ENCODE measurements at places on chromosomes 6 and 20.

GRCh38 chr6:63804381-63804956 lies 168.9 kb downstream of the PHF3 start:
- no peak for DNase-seq

DNA sequence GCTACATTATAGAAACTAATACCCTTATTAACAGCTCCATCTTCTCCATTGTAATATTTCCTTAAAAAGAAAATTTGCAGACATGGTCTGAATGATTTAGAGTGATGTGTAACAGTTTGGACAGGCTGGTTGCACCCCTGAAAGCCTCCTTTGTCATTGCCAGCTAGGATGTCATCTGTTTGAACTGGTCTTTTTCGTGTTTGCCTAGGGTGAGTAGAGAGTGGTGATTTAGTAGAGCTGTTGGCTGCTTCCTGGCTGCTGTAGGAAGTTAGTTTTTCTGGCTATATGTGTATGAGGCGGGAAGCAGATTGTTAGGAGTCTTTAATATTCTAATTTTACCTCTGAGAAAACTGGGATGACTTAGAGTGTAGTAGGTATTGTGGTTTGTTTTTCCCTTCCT lies 101.1 kb downstream of the ZFAND3 start:
- DNase-seq, result no peak

DNA sequence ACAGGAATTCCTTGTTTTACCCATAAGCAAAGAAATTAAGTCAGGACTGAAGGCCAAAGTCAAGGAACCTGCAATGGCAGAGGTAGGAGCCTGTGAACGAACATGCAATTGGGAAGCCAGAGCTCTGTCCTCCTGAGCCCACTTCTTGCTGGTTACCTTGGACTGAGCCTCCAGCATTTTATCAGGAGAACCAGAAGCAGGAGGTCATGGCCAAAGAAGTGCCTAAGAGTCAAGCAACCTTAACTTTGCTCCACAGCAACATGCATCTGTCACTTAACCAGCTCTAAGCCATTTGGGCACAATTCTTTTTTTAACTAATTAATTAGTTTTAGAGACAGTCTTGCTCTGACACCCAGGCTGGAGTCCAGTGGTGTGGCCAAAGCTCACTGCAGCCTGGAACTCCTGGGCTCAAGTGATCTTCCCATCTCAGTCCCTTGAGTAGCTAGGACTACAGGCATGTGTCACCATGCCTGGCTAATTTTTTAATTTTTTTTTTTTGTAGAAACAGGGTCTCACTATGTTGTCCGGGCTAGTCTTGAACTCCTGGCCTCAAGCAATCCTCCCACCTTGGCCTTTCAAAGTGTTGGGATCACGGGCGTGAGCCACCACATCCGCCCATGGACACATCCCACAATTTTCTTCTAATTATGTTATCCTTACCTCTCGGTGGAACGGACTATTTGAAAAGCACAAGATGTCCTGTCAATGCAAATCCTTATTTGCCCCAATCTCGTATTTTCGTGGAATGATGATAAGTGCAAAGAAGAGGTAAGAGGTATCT lies 334.2 kb downstream of the CD83 start:
- DNase-seq, result no peak

DNA sequence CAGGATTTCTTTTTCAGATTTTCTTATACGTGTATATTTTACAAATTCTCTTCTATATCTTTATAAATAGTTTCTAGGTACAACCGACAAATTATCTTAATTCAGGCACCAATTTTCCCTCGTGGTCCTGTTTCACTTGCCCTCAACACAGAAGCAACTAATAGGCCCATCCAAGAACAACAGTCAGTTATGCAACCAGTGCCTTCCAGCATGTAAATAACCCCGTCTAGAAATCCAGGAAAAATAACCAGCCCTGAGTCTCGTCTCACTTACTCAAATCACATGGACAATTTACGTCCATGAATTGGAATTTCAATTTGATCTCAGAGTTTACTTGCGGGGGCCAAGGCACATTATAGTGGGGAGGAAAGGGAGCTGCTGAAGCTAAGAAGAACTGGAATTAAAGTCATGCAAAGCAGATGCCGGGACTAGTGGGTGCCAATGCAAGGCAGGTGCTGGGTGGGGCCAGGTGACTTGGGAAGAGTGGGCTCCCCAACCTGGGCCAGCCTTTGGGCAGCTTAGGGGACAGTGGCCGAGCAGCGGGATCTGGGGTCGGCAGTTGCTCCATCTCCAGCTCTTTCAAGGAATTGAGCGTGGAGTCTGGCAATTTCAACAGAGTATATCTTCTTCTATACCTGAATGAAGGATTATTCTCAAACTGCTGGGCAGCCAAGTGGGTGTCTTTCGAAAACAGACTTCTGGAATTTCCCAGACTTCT lies 121.7 kb downstream of the EDN3 start:
- DNase-seq, result no peak

DNA sequence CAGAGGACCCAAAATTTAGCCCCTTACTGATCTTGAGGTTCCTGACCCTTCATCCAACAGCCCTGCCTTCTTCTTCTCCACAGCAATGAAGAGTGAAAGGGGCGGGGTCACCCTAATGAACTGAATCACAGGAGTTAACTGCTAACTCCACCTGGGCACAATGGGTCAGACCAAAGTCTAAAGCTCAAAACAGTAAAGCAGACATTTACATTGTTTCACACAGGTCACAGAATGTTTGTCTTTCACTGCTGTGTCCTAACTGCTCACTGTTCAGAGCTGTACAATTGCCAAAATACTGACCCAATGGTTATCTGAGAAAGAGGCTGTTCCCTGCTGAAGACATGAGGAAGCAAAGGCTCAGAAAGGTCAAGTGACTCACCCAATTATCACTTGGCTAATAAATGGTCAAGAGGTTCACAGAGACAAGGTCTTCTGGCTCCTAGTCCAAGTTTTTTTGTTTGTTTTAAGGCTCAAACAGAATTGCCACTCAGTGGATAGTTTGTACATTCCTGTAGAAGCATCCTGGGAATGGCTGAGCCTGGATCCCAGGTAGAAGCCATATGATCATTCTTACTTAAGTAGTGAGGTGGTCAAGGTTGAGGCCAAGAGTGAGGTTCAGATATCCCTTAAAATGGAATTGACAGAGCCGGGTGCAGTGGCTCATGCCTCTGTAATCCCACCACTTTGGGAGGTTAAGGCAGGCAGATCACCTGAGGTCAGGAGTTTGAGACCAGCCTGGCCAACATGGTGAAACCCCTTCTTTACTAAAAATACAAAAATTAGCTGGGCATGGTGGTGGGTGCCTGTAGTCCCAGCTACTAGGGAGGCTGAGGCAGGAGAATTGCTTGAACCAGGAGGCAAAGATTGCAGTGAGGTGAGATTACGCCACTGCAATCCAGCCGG lies 35.1 kb upstream of the FAM83C start:
- no peak for DNase-seq

GRCh38 chr6:4464638-4465037 lies 311.6 kb upstream of the CDYL start:
- DNase-seq, result no peak

DNA sequence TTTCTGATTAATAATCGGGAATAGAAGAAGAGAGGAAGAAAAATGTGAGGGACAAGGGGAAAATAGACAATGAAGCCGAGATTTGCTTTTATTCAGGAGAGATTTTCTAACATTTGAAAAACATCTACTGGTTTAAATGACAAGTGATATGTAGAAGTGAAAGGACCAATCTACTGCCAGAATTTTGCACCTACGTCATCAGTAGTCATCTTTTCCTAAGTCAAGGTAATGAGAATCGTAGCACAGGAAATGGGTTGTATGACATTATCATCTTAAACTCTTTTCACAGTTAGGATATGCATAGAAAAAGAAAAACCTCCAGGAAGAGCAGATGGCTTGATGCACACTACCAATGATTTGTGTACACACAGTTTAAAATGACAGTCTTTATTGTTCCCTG lies 45.3 kb upstream of the RAB32 start:
- DNase-seq, result no peak

- no peak for DNase-seq
These were observed 4.4 kb upstream of the IBTK start for GRCh38 chr6:82251942-82252341.

DNA sequence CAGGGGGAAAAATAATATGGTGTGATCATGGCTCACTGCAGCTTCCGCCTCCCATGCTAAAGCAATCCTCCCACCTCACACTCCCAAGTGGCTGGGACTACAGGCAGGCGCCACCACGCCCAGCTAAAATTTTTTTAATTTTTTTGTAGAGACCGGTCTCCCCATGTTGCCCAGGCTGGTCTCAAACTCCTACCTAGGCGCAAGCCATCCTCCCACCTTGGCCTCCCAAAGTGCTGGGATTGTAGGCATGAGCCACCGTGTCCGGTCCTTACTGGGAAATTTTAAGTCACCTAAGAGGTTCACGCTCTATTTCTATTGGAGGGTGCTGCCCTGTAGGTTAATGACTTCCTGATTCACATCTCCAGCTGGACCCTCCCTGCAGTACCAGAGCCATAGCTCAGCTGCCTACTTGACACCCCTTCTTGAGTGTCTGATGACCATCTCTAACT lies 626 bp upstream of the CDK5RAP1 start:
- DNase-seq, result no peak

All from stimulated activated CD8-positive, alpha-beta memory T cell treated with anti-CD3 and anti-CD28 coated beads, Interleukin-15, amount 100 ng/mL, for 48 hours (primary cell).